SW480 (cell line): ENCODE measurements at places on chromosomes 1 and 21.

- no peak for DNase-seq
These were observed 51.9 kb downstream of the AGPAT3 start for GRCh38 chr21:43916691-43917514.

DNA sequence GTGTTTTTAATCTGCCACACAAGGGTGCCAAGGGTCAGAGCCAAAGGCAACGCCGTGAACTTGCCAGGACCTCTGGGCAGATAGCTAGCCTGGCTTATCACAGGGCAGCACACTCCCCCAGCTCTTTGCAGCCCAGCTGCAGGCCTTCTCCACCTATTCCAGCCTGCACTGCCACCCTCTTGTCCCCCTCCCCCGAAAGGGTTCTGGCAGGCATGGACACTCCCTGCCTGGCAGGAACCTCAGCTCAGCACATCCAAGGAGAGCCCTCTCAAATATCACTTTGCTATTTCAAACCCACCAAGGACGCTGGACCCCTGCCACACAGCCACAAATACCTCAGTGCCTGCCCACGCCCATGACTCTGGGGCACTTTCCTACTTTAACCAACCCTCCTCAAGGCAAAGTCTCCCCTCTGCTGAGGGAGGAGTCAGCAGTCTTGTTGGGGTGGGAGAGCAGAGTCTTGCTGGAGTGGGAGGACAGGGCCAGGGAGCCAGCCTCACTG lies 9.1 kb downstream of the SSBP3 start:
- no peak for DNase-seq

DNA sequence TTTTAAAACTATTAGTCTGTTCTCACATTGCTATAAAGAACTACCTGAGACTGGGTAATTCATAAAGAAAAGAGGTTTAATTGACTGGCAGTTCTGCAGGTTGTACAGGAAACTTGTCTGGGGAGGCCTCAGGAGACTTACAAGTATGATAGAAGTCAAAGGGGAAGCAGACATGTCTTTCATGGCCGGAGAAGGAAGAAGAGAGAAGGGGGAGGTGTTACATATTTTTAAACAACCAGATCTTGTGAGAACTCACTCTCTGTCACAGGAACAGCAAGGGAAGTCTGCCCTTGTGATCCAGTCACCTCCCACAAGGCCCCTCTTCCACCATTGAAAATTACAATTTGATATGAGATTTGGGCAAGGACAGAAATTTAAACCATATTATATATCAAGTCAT lies 55.9 kb downstream of the CLIC4 start:
- no peak for DNase-seq

GRCh38 chr1:53448241-53448841 lies 10.9 kb upstream of the DMRTB1 start:
- no peak for DNase-seq

GRCh38 chr1:17539477-17540254 lies at the start of gene ARHGEF10L:
TSS of gene ARHGEF10L (plus strand) at chr1:17539698. CDS start at chr1:17580596, 40,898 bp downstream.
- no peak for DNase-seq

DNA sequence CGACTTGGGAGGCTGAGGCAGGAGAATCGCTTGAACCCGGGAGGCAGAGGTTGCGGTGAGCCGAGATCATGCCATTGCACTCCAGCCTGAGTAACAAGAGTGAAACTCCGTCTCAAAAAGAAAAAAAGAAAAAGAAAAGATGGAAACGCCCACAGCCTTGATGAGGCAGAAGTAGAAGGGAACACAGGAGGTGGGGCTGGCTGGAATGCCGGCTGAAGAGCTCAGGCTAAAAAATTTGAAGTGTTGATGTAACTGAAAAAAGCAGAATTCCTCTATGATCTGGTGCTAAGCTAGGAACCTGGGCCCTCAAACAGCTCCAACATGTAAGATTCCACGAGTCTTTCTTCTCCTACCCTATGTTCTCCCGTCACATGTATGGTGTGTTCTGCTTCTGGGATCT lies 53.6 kb downstream of the SLC66A1 start:
- DNase-seq: no peak

- DNase-seq: no peak
These were observed 67.7 kb downstream of the ALG6 start for GRCh38 chr1:63435161-63435560.

GRCh38 chr1:115288591-115289198 lies 49.4 kb downstream of the NGF start:
- peak; percentile 11 for DNase-seq

GRCh38 chr1:246794828-246795671 lies 70.8 kb downstream of the SCCPDH start:
- DNase-seq: peak; percentile 16

GRCh38 chr1:8358241-8358896 lies 40.5 kb downstream of the SLC45A1 start:
- no peak for DNase-seq

GRCh38 chr1:99963041-99963795 lies 6.6 kb upstream of the SLC35A3 start:
- no peak for DNase-seq

- DNase-seq: no peak
These were observed 4.7 kb downstream of the RNF220 start for GRCh38 chr1:44409757-44410156.

DNA sequence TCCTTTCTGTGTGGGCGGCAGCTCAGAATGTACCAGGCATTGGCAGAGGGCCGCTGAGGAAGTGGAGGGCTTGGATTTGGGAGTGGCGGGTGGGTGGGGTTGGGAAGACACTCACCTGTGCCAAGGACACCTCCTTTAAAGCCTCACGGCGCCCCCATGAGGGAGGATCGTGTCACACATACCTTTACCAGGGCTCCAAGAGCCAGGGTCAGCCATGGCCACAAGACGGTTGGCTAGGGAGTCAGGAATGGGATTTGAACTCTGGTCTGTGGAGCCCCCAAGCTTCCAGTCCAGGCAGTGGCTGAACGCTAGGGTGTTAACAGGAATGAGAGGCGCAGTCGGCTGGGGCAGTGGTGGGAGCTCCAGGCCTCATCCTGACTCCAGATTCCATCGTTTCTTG lies 4.6 kb downstream of the NBL1 start:
- no peak for DNase-seq

GRCh38 chr1:65065524-65066418 lies 82.2 kb upstream of the AK4 start:
- peak; percentile 33 for DNase-seq

DNA sequence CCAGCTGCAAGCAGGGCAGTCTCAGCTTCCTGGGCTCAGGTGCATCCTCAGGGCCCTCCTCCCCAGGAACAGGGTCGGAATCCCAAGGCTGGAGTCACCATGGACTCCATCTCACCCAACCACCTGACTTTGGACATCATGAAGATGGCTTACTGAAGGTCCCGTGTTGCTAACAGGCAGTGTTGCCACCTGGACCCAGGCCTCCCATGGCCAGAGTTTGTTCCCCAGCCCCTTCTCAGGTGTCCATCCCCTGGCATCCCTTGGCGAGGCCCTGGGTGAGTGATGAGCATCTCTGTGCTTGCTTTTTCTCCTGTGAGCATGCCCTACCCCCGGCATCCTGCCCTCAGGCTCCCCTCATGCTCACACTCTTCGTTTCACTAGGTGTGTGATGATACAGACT lies 101.7 kb upstream of the EDN2 start:
- DNase-seq: no peak

DNA sequence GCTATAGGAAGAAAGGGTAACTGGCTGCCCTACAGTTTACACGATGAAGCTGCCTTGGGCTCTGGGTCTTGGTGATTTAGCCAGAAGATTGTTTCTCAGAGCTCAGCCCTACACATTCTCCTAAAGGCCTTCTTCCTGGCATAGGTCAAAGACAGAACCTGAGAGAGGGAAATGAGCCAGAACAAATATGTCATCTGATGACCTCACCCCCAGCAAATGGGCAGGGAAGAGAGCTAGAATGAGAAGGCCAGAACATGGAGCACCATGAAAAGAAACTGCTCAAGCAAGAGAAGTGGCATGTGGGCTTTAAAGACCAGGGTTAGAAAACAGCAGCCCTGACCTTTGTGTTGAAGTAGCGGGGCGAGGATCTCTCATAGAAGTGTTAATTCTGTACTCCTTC lies 5.5 kb upstream of the ILDR2 start:
- DNase-seq: no peak

DNA sequence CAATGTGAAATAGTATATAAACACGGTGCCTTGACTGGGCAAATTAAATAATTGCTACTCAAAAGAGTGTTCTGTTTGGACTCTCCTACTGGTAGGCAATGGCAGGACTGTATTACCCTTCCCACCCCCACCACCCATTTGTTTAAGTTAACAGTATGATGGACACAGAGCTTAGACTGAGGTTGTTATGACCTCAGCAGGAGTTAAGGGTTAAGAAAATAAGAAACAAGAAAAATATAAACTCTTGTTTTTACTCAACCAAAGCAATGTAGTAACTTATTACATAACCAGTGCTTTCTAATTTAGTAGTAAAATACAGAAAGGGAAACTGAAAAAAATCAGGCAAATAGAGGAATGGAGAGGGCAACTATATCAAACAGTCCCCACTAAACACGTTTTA lies 19.9 kb upstream of the SERPINC1 start:
- no peak for DNase-seq

GRCh38 chr1:159205225-159205624 lies 550 bp downstream of the ACKR1 start:
- DNase-seq: no peak

- no peak for DNase-seq
These were observed 18.5 kb downstream of the KCNN3 start for GRCh38 chr1:154851392-154852177.

DNA sequence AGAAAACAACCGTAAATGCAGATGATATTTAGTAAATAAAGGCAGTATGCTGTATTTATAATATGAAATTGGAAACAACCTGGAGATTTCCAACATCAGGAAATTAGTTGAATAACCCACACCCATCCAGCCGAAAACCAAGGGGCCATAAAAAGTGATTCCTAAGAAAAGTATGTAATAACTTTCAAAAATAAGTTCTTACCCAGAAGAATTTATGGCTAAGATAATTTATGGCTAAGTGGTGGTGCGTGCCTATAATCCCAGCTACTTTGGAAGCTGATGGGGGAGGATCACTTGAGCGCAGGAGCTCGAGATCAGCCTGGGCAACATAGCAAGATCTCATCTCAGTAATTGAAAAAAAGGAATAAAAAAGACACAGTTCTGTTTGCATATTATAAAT lies 43.2 kb downstream of the TMCO4 start:
- DNase-seq: no peak

DNA sequence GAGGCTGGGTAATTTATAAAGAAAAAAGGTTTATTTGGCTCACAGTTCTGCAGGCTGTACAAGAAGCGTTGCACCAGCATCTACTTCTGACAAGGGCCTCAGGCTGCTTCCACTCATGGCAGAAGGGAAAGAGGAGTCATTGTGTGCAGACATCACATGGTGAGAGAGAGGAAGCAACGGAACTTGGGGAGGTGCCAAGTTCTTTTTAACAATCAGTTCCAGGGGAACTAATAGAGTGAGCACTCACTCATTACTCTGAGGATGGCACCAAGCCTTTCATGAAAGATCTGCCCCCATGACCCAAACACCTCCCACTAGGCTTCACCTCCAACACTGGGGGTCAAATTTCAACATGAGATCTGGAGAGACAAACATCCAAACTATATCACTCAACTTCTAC lies 77.2 kb downstream of the DDAH1 start:
- DNase-seq: no peak

GRCh38 chr1:14103878-14104430 lies 404.0 kb downstream of the PRDM2 start:
- DNase-seq: no peak

GRCh38 chr21:45778686-45779085 lies 135.2 kb downstream of the PCBP3 start:
- DNase-seq: no peak

DNA sequence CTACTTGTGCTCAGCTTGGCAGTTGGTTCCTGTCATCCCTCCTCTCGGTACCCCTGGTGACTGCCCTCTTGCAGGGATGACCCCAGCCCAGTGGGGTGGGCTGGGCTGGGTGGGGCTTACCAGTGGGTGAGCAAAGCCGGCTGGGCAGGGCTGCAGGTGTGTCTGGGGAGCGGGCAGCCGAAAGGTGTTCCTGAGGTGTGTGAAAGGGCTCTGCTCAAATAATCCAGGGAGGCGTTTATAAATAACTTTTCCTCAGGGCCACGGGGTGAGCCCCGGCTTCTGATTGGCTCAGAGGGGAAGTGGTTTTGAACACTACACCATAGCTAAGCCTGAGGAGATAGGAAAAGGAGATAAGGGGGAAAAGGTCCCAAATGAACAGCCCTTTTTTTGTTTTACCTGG lies at the start of gene SLC26A9:
Gene SLC26A9 (minus strand): TSS at position 212 of the 400 bp plus-strand sequence. CDS start 7,636 bp downstream, outside the sequence.
- DNase-seq: no peak

DNA sequence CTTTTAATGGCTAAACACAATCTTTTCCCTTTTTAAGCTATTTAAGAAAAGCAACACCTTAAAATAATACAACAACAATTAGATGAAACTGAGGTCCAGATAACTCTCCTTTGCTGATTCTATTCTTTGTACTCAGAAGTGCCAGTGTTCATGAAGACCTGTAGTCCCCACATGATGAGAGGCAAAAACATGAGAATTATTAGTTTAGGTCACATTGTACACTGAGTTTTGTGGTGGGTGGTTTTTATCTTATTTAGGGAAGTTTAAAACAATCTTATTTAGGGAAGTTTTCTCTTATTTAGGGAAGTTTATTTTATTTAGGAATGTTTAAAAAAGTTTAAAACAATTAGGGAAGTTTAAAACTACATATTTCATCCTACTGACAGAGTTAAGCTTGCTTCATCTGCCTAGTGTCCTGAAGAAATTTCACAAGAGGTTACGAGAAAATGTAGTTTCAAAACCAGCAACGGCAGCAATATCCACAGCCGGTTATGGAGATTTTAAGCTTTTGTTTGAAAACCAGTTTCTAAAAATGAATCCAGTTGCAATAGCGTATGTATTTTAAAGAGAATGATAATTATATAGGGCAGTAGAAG lies 7.8 kb upstream of the OR14I1 start:
- DNase-seq: no peak

GRCh38 chr1:47477595-47478080 lies 39.8 kb downstream of the FOXD2 start:
- peak; percentile 66 for DNase-seq

- DNase-seq: no peak
These were observed 20.9 kb downstream of the ZBTB40 start for GRCh38 chr1:22472596-22472995.
